ENCODE measurements at places on chromosomes 7 and 10.

GRCh38 chr7:100604976-100605911 lies 3.1 kb downstream of the PCOLCE start:
- no peak for DNase-seq

GRCh38 chr7:6616854-6617643 lies 1.6 kb downstream of the ZNF853 start:
- DNase-seq, result no peak

GRCh38 chr10:4557469-4557868 lies 268.5 kb upstream of the AKR1E2 start:
- no peak for DNase-seq

DNA sequence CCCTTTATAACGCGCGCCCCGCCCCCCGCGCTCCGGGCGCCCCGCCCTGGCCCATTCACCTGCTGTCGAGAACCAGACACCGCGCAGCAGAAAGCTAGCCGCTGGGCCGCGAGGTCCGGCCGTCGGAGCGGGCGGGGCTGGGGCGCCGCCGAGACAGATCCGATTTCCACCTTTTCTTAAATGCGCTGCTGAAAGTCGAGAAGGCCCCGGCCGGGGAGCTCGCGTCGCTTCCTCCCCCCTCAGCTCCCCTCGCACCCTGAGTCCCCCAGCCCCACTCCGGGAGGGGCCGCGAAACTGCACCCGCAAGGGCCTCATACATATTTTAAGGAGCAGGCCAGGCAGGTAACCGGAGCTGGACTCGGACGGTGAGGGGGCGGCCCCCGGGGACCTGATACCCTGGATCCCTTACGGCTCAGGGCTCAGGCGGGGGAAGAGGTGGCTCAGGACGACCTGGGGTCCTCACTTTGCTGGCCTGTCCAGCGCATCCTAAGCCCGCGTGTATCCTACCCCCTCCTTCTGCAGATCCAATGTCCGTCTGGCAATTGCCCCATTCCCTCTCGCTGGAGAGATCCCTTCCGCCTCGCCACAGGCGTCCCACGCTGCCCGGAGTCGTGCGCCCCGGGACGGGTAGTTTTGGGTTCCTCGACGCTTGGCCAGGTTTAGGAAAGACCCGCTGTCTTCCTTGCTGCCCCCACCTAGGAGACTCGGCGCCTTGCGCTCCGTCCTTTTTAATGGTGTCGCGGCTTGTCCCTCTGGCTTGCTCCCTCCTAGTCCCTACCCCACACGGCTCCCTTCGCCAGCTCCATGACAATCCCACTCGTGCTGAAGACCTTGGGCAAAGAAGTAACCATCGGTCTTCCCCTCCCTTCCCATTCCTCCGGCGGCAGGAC lies 170.6 kb downstream of the UBE2H start:
- DNase-seq, result no peak

GRCh38 chr7:142879060-142879459 lies 6.5 kb downstream of the TRPV6 start:
- no peak for DNase-seq

GRCh38 chr7:33774762-33775523 lies 130.4 kb upstream of the BMPER start:
- no peak for DNase-seq

GRCh38 chr10:132199268-132199853 lies 12.6 kb downstream of the DPYSL4 start:
- DNase-seq, result no peak

DNA sequence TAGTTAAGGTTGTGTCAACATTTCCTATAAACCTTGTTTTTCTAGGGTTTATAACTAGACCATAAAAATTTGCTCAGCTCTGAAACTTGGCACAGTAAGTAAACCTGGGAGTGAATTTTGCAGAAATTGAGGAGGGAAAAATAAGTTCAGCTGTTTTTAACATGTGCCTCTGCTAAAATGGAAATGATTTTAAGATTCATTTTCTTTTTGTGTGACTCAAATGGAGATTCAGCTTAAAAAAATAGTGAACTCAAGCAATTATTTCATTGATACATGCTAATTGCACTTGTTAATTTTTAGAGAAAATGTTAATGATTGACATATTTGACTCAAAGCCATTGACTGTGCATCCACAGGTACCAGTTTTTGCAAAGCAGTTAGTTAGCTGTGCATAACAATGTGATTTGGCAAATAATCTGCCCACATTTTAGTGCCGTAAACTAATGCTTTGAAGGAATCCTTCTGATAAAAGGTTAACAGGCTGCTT lies 68.5 kb upstream of the ZNF438 start:
- DNase-seq, result no peak

DNA sequence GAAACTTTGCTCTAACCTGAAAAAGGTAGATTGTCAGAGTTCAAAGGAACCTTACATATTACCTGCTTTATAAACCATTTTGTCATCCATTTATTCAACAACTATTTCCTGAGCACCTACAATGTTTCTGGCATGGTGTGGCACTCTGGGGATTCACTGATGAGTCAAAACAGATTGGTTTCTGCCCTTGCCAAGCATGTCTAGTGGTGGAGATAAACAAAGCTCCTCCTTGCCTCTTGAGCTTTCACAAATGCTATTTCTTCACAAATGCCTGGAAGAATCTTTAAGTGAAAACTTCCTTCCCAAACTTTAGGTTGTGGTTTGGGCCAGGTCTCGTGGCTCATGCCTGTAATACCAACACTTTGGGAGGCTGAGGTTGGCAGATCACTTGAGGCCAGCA lies 85.1 kb upstream of the RELN start:
- no peak for DNase-seq

GRCh38 chr7:3879355-3880075 lies 578.5 kb downstream of the SDK1 start:
- DNase-seq, result no peak

- no peak for DNase-seq
These were observed 16.2 kb downstream of the OLAH start for GRCh38 chr10:15059914-15060313.

DNA sequence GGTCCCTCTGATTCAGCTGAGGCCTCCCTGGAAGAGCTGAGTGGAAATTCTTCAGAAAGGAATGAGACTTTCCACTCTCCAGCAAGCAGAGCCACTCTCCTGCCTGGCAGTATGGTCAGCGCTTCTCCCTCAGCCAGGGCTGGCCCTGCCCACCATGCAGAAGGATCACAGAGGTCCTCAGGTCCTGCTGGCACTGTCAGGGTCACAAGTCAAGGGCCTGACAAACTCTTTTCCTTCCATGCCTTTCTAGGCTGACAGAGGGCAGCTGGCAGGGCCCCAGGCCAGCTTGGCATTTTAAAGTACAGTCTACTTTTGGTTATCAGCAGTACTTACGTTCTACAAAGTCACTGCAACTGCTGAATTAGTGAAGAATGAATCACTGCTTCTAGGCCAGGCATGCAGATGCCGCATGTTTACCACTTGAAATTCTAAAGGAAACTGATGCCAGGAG lies 119.3 kb upstream of the FRMD4A start:
- peak; percentile 64 for DNase-seq

- no peak for DNase-seq
These were observed 227.3 kb upstream of the TCF7L2 start for GRCh38 chr10:112722758-112723157.

DNA sequence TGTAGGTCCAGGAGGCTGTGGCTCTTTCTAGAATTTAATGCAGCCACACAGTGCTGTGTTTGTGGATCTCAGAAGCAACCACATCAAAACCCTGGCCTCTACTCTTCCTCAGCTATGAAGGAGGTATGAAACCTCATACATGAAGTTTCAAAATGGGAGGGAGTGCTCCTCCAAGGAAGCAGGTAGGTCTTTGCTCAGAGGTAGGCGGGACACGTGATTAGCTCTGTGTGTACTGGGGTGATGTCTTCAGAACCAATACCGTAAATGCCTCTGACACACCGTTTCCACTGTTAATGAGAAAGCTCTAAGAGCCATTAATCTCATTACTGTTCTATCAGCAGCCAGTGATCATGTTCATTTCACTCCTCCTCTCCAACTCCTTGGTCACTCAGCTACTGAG lies 126.1 kb downstream of the PLXNA4 start:
- DNase-seq, result no peak

DNA sequence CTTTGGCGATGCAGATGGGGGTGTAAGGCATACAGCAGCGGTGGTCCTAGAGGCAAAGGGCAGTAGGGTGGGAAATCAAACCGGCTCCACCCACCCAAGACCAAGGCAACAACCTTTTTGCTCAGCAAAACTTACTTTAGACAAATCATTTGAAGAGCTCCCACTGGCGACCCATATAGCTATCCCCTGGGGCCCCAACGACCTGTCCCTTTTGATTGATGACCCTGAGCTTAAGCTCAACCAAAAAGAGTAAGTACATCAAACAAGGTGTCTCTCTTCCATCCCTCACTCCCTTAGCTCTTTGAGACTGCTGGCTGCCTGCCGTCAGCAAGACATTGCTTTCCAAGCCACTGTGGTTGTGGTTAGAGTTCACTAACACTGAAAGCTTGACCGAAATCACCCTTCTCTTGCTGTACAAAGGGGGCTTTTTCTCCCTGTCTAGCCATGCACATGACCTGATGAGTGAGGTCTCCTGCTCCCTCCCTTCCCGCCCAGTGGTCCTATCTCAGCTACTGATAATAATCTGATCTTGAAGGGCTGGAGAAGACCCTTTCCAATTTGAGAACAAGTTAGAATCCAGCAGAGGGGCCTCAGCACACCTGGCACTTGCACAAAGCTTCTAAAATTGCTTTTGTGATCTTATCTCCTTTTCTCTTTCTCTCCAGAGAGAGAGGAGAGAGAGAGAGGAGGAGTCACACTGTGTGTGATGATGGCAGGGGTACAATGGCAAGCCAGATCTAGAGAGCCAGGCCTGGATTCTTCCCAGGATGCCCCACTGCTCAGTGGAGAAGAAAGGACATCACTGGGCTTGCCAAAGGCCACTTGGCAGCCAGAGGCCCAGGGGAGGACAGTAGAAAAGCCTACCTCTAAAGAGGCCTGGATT lies 42.2 kb downstream of the XPNPEP1 start:
- no peak for DNase-seq

DNA sequence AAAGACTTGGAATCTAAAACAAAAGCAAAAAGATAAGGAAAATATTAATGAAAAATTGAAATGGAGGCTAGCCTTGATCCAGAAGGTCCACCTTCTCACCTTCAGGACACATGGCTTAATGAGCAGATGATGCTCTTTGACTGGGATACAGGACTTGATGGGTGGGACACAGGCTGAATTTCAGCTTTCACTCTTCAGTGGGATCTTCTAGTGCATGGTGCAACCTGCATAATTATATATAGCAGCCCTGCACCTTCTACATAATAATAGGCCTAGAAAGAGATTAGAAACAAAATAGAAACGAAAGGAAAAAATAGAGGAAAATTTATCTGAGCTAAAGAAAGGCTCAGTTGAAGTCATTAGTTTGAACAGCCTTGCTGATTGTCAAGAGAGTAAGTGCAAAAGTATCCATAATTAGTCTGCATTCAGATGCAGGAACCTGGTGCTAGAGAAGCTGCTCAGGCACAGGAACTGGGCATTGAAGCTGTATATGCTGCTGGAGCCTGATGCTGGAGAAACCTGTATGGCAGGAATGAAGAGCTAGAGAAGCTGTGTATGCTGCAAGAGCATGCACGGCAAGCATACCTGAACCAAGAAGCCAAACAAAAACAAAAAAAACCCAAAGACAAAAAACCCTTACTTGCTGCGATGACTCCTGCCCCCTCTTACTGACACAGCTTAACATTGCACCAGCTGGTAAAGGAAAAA lies 19.4 kb downstream of the MKLN1 start:
- no peak for DNase-seq

DNA sequence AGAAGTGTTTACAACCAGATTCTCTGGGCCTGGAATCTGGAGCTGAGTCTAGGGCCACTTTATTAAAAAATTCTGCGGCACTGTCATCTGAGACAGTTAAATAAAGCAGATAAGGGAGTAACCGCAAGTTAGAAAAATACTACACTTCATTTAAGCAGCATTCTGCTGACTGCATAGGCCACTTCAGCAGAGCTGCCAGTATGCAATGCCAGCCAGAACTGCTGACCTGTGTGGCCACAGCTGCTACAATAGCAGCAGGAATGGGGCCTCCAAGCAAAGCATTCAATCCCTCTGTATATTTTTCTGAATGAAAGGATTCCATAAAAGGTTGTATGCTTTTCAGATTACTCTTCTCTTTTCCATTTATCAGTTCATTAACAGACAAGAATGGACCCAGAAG lies 136.0 kb downstream of the COL28A1 start:
- no peak for DNase-seq

DNA sequence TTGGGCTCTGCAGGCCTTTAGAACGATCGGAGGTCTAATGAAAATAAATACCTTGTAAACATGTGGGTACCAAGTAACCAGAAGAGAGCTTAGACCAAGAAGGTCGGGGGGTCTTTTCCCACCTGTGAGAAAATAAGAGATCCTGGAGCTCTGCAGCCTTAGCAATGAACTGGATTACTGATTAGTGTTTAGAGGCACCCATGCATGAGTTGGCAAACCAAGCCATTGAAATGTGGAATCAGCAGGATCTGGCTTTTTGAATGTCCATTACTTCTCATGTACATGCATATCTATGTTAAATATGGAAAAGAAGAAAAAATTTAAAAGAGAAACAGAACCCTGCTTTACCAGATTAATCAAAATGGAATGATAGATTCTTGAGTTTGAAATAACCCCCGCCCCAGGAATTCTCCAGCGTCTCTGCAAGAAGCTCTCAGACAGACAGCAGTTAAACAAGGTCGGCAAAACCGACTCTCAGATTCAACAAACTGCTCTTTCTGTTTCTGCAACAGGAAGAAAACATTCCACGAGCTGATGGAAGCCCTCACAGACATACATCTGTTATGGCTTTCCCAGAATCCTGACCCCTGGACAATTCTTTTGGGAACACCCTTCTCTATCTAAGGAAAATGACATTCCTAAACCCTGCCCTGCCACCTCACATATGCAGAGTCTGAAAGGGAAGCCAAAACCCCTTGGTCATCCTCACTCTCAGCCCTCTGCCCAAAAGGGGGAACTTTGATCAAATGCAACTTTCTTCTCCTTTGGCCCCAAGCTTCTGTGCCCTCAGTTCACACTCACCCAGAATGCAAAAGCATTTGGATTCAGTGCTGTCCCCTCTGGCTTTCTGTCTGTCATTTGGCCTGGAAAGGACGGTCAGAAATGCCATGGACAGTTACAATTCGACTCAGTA lies 78.7 kb upstream of the EN2 start:
- DNase-seq, result no peak

GRCh38 chr10:133006806-133007205 lies 64.4 kb upstream of the CFAP46 start:
- DNase-seq, result no peak

DNA sequence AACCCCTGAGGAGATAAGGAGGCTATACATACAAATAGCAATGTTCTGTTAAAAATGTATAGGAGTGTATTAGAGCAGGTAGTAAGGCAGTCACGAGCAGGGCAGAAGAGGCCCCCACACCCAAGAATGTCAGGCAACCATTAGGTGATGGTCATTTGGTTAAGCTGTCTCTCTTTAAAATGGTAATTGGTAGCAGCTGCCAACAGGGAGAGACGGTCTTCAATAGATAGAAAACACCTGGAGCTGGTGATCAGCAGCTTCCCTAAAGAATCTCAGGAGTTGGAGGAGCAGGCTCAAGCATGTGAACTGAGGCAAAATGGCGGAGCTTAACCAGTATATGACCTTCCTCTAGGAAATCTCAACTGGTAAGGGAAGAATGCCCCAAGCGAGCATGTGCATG lies 26.4 kb upstream of the HTR5A start:
- DNase-seq, result no peak

GRCh38 chr7:16091701-16092310 lies 329.5 kb downstream of the CRPPA start:
- no peak for DNase-seq

- DNase-seq, result no peak
These were observed 103.8 kb upstream of the APBB1IP start for GRCh38 chr10:26334232-26334931.

- no peak for DNase-seq
These were observed 2.9 kb downstream of the TWIST1 start for GRCh38 chr7:19114551-19114855.

GRCh38 chr10:85557077-85557476 lies 809.5 kb downstream of the GRID1 start:
- no peak for DNase-seq

All from AG08395 (cell line).